NCI-H510A treated with DMSO at 0.1 percent for 48 hours (cell line): ENCODE measurements at places on chromosomes 11 and 22.

- no peak for DNase-seq
Measured at GRCh38 chr11:12376259-12377081, 901 bp upstream of the PARVA start.

GRCh38 chr22:43819421-43819921 is 7.4 kb upstream of the EFCAB6 start:
- DNase-seq: no peak

DNA sequence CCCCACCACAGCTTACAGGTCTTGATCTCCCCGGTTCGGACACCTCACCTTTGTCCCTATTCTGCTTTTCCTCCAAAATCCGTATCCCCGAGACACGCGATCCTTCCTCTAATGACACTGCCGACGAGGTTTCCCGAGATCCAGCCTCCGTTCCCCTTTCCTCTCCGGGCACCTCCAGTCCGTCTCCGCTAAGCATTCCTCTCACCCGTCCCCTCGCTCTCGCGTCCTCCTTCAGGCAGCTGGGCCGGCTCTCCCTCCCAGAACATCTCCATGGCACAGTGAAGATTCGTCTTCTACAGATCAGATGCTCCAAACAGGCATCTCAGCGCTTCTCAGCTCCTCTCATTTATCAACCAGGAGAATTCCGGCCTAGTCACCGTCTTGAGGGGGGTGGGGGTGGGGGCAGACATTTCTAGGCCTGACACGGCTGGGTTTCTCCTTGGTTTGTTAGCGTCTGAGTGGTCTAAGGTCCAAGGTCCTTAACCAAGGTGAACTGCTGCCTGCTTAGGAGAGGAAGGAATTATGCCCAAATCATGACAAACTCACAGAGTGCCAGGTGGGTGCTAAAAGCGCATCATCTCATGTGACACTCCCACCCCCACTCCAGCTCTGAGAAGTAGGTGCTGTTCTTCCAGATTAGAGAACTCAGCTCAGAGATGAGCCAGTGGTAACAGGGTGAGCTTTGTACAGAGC is at the start of gene SPTBN2:
TSS of gene SPTBN2 (minus strand) at position 524 of the 693 bp plus-strand sequence. CDS start 7,976 bp downstream, outside the sequence.
- DNase-seq: no peak

DNA sequence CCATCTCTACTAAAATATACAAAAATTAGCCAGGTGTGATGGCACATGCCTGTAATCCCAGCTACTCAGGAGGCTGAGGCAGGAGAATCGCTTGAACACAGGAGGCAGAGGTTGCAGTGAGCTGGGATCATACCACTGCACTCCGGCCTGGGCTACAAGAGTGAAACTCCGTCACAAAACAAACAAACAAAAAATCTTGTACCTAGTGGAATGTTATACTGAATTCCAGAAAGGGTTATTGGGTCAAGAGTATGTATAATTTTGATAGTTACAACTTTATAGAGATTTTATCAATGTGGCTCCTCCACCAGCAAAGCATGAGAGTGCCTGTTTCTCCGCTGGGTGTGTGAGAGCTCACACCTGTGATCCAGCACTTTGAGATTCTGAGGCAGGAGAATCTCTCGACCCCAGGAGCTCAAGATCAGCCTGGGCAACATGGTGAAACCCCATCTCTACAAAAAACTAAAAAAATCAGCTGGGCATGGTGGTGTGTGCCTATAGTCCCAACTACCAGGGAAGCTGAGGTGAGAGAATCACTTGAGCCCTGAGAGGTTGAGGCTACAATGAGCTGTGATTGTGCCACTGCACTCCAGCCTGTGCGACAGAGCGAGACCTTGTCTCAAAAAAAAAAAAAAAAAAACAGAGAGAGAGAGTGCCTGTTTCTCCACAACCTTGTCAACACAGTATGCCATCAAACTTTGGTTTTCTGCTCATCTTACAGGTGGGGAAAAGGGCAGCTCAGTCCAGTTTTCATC is 12.7 kb upstream of the FOLR1 start:
- DNase-seq: no peak

DNA sequence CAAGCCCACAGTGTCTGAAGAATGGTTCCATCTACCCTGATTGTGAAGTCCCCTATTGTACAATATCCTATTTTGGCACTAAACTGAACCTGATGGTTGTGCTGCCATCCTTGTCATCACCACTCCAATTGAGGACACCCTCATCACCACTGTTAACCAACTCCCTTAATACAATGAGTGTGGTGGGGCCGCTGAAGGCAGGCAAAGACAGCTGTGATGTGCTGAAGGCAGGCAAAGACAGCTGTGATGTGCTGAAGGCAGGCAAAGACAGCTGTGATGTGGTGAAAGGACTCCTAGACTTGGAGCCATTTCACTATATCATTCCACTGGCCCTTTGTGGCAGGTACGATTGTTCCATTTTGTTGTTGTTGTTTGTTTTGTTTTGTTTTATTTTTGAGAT is 481.6 kb downstream of the SOX6 start:
- no peak for DNase-seq

GRCh38 chr22:48838376-48838775 is 989.3 kb downstream of the BRD1 start:
- no peak for DNase-seq

GRCh38 chr11:44335052-44335760 is 25.3 kb upstream of the ALX4 start:
- DNase-seq: no peak

- DNase-seq: no peak
Measured at GRCh38 chr22:48541401-48542098, 1286.1 kb downstream of the BRD1 start.

GRCh38 chr11:94737171-94737611 is 31.0 kb upstream of the AMOTL1 start:
- DNase-seq: no peak
